ENCODE measurements at places on chromosomes 3 and 15.

DNA sequence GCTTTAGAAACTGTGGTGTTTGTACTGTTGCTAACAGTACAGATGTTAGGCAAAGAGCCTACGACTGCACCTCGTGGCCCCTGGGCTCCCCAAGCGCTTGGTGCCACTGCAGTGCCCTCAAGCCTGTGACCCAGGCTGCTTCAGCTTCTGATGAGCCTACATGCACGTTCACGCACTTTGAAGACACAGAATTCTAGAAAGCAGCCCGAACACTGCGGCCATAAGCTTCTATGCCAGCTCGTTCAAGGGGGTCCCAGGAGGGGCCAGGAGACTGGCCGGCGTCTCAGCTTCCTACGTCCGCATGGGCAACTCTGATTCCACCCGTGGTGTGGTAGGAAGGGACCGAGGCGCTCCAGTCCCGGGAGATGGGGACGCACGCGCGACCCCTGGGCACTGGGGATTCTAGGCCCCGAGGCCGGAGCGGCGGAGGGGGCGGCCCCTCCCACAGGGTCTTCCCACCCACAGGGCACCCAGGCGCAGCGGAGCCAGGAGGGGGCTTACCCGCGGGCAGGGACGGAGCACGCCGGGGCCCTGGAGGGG, 653 bp downstream of the MYO5C start:
- no peak for DNase-seq

DNA sequence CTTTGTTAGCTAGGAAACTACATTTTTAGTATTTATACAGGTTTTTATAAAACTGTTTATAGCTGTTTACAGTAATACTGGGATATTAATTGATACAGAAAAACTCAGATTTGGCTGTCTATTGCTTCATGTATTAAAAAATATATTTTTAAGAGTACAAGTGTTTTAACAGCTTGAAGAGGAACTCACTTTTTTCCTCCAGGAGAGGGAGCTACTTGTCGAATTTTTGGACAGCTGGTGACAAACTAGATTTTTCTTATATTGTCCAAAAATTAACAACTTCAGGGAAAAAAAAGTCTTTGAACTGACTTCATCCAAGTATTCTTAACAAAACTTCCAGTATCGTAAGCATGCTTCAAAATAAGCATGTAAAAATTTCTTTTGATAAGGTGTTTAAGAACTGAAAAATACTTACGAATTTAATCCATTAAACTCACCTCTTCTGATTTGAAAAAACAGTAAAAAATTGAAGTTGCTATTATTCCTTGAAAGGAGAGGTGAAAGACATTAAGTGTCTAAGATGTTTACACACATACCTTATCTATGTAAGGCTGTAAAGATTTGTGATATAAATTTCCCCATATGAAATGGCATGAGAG, 4.0 kb downstream of the DIPK2A start:
- peak; percentile 81 for DNase-seq

GRCh38 chr3:32146746-32147211, 40.4 kb downstream of the GPD1L start:
- peak; percentile 53 for DNase-seq

- DNase-seq: no peak
Observed at GRCh38 chr15:23806980-23807379, 119.9 kb upstream of the NDN start.

- no peak for DNase-seq
Observed at GRCh38 chr3:136021803-136022202, 56.3 kb downstream of the PPP2R3A start.

DNA sequence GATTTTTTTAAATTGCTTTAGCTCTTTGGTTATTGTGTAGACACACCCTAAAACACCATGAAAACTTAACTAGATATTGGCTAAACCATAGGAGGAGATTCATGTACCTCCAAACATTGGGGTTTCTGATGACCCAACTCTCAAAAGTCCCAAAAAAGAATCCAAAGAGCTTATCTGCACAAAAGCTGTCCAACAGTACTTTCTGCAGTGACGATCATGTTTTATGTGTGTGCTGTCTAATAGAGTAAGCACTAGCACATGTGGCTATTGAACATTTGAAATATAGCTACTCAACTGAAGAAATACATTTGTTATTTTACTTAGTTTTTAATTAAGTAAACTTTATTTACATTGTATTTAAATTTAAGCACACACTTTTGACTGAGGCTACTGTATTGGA, 818.2 kb upstream of the LMCD1 start:
- no peak for DNase-seq

DNA sequence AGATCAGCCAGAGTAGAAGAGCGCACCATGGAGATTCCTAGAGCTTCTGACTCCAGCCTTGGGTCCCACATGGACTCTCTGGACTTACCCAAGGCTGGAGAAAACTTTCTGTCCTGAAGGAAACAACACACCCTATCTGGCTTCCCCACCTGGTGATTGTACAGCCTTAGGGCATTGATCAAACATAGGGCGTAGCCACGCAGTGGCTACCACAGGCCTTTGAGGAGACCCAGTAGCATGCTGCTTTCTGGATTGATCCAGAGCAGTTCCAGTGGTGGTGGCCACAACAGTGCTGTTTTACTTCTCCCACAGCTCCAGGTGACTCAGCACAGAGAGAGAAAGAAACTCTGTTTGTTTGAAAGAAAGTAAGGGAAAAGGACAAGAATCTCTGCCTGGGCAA, 23.5 kb downstream of the PYDC2 start:
- no peak for DNase-seq

DNA sequence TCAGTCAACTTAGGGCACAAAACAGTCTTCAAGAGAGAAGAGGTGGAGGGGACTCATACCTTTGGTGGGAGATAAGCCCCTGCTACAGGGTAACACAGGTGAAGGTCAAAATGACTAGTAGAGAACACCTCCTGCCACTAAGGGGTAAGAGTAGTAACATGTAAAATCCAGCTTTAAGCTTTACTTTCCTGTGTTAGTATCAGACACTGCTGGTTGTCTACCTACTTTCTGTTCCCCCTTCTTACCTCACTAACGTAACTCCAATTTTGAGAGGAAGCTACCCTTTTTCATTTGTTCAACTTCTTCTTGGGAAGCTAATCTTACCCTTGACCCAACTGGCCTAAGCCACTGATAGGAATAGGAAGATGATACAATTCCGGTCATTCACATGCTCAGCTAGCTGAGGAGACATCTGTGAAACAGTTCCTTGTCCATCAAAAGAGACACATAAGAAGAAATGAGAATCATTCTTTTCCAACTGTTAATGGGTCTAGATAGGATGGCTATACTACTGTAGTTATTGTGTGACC, 826.8 kb upstream of the CFAP20DC start:
- DNase-seq: no peak

GRCh38 chr3:140724856-140725812, 47.3 kb downstream of the TRIM42 start:
- no peak for DNase-seq

DNA sequence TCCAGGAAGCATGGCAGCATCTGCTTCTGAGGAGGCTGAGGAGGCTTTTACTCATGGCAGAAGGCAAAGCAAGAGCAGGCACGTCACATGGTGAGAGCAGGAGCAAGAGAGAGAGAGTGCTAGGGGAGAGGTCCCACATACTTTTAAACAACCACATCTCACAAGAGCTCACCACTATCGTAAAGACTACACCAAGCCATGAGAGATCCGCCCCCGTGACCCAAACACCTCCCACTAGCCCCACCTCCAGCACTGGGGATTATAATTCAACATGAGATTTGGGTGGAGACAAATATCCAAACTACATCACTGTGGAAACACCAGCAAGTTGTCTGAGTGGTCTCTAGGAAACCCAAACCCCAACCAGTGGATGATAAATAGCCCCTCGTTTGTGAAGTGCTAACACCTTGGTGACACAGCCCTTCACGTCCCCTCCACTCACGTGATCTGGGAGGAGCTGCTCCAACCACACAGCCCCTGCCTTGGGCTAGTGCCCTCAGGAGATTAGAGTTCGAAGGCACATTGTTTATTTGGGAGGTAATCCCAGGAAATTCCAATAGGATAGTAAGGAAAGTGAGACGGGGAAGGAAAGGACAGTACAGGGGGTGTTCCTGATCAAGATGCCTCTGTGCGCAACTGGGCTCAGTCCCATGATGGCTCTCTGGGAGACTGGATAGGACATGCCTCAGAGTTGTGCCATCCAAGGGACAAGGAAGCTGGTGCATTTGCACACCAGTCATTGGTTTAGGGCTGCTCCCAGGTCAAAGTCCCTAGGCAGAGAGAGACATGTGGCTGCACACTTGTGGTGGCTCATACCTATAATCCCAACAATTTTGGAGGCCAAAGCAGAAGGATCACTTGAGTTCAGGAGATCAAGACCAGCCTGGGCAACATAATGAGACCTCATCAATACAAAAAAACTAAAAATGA, 80.6 kb upstream of the CTNNB1 start:
- no peak for DNase-seq

DNA sequence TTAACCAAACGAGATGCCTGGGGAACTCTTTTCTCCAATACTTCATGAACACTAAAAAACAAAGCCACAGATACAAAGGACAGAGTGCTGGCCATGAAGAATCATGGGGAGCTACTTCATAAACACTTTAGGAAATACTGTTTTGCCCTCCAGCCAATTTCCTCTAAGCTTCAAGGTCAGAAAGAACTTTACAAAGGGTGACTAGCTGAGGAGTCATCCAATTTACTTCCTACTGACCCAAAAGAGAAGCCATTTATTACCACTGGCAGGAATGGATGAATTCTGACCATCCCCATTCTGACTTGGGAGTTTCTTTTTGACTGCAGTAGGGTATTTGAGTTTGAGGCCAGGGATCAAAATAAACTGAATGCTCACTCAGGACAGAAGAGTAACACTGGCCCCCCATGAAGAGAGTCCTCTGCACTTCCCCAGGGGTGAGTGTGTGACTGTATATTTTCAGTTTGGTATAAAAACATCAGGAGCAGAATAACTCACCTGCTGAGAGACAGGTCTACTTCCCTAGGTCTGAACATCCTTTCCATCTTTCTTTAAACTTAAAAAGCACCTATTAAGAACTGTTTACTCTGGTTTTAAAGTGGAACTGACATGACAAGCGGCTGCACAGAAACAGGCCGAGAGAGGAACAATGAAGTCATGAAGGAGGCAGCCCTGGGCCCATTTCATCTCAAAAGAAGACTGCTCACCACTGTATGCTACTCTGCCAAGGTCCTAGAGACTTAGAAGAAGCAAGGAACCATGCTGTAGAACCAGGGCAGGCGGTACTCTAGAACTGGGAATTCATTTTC, 203.6 kb downstream of the TNIK start:
- DNase-seq: no peak

DNA sequence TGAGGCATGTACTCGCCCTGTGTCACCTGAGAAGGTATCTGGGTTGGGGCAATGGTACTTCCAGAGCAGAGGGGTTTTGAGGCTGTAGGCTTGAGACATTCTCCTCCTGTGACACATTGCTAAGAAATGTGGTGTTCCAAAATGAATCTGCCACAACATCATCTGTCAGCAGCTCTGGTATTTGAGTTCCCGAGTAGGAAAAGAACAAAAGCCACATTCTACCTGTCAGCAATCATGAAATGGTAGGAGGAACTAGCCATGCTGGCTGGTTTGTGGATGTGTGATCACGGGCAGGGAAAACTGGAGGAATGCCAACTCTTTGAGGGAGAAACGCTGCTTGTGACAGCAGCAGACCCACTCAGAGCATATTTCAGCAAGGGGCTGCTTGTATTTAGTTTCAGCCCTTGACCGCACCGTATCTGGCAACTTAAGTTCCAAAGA, 579.4 kb upstream of the TBL1XR1 start:
- no peak for DNase-seq

- peak; percentile 83 for DNase-seq
Observed at GRCh38 chr3:81823882-81824395, 62.5 kb upstream of the GBE1 start.

DNA sequence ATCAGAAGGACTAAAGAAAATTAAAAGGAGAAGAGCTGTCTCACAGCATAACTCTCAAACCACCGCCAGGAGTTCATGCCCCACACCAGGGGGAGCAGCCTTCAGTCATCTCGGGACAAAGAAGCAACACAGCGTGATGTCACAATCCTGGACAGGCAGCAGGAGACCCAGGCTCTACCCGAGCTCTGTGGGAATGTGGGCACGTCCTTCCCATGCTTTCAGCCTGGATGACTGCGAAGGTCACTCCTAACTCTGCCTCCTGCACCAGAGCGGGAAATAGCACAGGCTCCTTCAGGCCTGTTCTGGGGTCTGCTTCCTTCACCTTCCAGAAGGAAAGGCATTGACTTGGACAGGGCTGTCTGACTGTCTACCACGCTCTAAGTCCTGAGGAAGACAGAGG, 31.3 kb downstream of the NOX5 start:
- DNase-seq: no peak

DNA sequence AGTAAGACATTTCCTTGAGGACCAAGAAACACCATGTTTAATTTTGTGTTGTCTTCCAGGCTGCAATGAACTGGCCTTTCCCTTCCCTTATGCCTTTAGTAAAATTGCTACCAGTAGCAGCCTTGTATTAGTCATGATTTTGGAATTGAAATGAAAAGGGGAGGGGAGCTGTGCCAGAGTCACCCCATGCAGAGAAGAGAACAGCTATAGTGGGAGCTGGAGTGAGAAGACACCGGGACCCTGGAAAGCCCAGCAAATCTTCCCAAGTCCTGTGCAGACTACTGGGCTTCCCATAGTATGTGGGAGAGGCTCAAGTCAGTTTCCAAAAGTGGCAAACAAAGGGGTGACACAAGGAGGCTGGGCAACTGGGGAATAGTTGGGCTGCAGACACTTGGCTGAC, 178.5 kb downstream of the NR1D2 start:
- no peak for DNase-seq

DNA sequence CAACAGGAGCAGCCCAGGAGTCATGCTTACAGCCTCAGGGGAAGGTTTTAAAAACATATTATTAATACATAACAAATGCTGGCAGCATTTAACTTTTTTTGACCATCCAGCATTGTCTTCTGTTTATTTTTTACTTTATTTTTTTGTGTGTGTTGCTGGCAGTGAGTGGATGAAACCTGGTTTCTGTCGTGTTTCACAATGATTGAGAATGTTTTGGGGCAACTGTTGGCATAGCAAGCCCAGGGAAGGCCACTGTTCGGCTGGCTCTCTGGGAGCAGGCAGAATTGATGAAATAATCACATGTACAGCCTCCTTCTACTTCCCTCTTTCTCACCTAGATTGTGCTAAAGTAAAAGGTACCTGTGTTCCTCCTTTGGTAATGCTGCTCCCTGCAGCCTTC, 190.2 kb downstream of the NR1D2 start:
- no peak for DNase-seq

GRCh38 chr15:66982816-66983215, 82.6 kb upstream of the SMAD3 start:
- no peak for DNase-seq

GRCh38 chr3:131474115-131474514, 28.7 kb downstream of the MRPL3 start:
- DNase-seq: no peak

DNA sequence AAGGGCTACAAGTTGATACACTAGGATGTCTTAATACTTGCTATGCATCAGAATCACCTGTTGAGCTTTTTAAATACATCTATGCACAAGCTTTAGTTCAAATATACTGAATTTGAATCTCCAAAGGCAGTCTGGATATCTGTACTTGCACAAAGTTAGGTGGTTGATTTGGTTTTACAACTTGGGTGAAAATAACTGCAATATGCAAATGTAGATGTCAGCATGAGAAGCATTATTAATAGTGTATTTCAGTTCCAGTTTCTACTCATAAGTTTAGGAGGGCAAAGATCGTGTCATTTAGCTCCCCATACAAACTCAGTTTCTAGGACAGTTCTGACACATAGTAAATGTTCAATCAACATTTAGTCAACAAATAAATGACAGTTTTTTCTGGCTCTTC, 25.6 kb downstream of the IQCB1 start:
- no peak for DNase-seq

All from Kasumi-1 (cell line).